ENCODE measurements at places on chromosomes 6 and 20.

DNA sequence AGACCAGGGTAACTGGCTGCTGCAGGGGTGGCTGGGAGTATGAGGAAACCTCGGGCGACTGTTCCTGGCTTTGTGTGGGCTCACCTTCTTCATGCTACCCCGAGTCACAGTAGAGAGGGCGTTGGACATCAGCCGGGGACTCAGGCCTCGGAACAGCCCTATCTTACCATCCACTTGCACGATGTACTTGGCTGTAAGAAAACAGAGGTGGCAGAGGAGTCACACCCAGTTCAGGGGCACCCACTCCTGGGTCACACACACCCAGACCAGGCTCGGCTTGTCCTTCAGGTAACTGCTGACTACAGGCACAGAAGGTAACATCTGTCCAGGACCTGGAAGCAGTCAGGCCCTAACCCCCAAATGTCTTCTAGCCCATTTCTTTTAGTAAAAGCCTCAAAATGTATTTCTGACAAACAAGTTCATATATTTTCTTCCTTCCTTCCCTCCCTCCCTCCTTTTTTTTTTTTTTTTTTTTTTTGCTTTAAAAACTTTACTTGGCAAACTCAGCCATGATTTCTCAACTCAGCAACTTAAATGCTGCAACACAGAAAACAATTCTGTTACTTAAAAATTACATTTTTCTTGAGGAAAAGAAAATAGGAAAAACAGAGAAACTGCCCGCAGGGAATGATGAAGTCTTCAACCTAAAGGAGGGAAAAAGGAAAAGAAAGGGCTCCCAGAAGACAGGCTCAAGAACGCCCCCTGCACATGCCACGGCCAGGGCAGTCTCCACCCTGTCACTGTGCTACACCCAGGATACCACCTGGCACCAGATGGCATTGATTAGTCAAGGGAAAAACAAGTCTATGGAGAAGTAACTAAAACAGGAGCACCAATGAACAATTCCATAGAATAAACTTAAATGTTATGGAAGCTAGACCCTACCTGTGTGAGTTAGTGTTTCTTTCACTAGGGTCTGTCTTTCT lies 7.3 kb downstream of the MTCH1 start:
- no peak for DNase-seq

DNA sequence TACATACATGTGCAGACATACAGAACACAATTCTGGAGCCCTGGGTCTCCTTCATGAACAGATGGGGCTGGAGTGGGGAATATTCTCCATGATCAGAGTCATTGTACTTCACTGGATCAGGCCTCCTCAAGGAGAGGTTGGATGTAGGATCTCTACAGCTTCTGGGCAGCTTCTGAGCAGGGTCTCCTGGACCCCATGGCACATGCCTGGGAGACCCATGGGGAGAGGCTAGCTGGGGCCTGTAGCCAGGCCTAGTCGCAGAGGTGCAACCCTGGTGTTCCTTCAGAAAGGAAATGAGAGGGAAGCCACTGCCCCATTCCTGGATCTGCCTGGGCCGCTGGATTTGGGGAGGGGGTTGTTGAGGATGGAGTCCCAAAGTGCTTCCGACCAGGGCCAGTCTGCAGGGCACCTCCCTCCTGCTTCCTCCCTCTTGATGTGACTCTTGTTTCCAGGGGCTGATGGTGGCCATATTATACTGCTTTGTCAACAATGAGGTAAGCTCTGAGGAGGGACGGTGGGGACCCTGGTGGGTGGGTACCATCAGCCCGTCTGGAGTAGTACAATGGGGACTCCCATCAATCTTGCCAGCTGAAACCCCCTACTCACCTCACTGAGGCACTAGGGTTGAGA lies 31.8 kb downstream of the GLP1R start:
- no peak for DNase-seq

DNA sequence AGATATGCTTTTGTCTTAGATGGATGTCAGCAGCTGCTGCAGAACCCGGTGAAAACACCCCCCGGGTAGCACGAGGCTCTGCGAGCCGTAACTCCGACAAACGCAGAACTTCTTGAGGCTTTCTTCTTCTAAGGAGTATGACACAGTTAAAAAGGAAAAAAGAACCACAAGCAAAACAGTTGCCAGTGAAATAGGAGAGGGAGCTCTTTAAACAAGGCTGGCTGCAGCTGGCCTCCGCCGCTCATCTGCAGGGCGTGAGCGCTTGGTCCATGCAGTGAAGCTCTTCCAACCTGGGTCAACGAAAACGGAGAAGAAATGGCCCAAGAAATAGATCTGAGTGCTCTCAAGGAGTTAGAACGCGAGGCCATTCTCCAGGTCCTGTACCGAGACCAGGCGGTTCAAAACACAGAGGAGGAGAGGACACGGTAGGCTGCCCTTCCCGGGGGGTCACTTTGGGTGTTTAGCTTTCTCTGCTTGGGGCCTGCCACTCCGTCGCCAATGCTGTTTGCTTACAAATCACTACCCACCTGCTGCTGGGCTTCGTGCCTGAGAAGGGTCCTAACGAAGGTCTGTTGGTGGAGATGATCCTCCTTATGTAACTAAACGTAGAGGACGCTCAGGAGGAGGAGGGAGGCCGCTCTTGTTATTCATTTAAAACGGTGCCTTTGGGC lies 13.2 kb downstream of the SYTL3 start:
- DNase-seq: no peak

- no peak for DNase-seq
These were observed 14.0 kb downstream of the DPPA5 start for GRCh38 chr6:73340048-73340447.

DNA sequence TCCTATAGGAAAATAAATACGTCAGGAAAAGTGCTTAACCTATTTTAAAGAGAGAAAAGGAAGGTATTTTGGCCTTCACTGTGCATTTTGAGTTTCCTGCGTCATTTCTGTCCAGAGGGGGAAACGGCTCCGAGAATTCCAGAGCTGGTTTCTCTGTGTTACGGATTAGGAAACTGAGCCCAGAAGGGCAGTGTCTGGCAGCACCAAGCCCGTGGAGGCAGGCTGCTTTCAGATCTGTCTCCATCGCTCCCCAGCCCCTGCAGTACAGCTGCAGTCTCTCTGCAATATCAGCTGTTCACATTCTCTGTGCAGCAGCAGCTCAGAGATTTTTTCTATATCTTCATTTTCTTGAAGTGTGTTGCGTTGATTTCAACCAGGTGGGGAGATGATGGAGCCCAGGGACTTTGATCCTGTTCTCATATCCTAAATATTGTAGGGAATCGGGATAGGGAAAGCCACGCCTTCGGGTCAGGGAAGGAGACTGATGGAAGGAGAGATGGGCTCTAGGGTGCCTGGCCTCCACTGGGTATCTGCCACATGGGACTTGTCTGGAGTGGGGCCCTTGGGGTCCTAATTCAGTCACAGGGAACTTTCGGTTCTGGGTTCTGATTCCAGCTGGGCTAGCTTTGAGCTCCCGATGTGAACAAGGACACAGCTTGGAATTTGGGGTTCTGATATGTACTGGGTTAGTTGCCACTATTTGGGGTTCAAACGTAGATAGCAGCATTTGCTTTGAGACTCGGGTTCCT lies 2.8 kb downstream of the ANKRD60 start:
- no peak for DNase-seq

GRCh38 chr6:98840385-98840784 lies 6.0 kb downstream of the POU3F2 start:
- DNase-seq: no peak

DNA sequence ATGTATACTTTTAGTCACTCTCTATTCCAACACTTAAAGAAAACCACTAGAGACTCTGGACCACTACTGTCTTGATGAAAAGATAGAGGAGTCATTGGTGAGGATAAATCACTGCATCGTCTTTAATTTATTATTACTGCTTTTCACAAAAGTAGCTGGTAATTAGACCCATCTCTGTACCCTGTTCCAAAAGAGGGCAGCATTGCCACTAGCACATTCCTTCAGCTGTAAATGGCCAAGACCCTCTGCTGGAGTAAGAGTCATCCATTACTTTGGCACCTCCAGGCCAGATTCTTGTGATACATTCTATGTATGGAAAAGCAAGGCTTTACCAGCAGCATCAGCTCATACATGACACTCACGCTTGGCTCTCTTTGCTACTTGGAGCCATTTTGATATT lies 49.5 kb upstream of the PREP start:
- DNase-seq: no peak

DNA sequence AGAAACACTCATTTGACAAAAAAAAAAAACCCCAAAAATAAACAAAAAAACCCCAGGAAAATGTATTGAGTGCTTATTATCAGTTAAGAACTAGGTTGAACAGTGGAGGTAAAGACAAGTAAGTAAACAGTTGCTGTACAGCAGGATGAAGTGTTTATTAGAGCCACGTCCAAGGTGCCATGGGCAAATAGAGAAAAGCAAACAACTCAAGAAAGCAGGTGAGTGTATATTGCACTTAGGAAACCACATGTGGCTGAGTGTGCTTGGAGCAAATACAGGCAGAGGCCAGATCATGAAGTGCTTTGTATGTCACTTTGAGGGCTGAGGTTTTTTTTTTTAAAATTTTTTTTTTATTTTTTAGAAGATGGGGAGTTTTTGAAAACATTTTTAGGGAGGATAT lies 98.3 kb downstream of the MACROD2 start:
- DNase-seq: no peak

DNA sequence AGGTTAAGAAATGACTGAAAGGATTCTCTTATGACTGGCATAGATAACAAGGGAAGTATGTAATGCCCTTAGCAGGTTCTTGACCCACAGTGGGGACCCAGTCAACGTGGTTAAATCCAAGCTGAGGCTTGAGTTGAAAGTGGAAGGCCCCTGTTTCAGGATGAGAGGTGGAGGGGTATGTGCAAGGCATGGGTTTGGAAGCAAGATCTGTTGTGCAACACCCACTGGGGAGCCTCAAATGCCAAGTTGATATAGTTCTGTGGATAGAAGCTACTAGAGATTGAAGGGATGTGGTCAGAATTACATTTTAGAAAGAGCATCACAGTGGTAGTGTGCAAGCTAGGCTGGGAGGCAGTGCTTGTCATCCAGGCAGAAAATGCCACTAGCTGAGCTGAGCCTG lies 5.1 kb downstream of the PABPC1L start:
- no peak for DNase-seq

DNA sequence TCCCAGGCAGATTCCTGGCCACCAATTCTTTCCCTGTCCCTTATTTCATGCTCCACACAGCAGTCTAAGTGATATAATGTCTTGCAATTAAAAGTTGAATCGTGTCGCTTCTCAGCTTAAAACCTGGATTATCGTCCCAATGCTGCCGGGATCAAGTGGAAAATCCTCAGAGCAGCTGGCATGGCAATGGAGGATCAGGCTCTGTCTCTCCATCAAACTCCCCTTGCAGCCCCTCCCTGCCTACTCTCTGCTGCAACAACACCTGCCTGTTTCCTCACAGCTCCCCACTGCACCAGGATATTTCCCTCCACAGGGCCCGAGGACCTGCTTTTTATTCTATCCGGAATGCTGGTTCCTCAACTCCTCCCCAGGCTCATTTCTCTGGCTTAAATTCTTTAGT lies 277.1 kb downstream of the SYNE1 start:
- DNase-seq: no peak

All from effector CD4-positive, alpha-beta T cell (primary cell).